ENCODE measurements at places on chromosomes 3 and 15.

- no peak for DNase-seq
These were observed 793 bp downstream of the PCOLCE2 start for GRCh38 chr3:142888099-142888480.

- DNase-seq: no peak
These were observed 687.0 kb downstream of the NTRK3 start for GRCh38 chr15:87569581-87569980.

DNA sequence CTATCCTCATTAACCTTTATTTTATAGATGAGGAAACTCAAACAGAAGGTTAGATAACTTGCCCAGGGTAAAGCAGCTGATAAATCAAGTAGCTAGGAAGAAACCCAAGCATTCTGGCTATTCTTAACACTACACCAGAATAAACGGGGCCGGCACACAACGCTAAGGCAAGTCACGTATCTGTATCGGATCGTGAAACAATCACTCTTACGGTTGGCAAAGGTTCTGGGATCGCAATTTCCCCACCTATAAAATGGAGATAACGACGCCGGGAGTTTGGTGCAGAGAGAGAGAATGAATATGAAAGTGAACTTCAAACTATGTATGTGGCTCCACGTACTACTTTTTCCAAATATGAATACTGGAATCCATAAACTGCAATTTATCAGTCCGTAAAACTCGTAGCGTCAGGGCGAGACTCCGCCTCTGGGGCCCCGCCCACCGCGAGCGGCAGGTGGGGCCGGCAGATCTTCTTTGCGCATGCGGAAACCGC lies 252 bp upstream of the ARMC8 start:
- DNase-seq: peak; percentile 65

GRCh38 chr15:70051948-70052633 lies 45.6 kb downstream of the TLE3 start:
- DNase-seq: no peak

DNA sequence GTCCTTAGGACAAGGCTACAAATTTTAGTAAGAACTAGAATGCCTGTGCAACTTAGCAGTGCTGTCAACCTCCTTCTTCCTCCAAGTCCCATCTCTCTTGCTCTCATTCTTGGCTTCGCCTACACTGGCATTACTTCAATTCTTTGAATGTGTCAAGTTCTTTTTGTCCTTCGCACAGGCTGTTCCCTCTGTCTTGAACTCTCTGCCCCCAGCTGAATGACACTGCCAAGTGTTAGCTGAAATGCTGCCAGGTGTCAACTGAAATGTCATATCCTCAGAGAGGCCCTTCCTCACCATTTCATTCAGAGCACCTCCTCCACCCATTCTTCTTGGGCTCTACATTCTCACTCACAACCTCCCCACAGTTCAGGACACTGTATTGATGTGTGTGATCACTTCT lies 48.8 kb upstream of the PSMD6 start:
- no peak for DNase-seq

Measured in activated naive CD4-positive, alpha-beta T cell (primary cell).